ENCODE measurements at places on chromosomes 4 and X. TPM values are rescaled to one million over a fixed set of nuclear protein-coding genes. Genes with fewer than 3 reads are reported as not detected.

The PNMA6F gene
- total RNA-seq, result 0.16 TPM

The SLC49A3 gene
- 0.62 TPM for total RNA-seq

DNA sequence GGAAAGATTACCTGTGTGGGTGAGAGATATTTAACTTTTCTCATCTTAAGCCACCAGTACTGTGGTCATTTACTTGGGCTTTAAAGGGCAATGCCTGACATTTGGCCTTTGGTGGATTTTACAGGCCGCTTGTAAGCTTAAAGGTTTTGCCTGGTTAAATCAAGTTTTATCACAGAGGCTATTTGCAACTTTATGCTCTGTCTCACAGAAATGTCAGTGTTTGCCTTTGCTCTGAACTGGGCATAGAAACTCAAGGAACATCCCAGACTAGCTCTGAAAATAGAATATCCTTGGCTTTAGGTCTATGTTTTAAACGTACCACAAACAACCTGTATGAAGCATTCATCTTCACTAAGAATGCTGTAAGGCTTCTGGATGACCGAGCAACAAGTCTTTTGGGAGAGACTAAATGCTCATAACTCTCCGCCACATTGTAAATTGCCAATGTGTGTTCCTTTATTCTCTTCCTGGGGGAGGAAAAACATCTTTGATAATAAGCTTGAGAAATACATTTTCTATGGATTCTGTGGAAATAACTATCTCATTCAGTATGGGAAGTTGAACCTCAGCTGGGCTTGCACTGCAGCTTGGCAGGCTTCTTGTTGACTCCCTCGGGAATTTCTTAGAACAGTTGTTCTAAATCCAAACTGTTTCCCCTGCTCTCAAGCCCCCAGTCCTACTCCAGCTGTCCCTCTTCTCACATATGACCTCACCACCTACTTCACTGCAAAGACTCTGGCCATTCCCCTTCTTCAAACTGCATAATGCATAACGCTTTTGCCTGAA lies 105.8 kb upstream of the WDR44 start:
- DNase-seq, result no peak

The MAGEB10 gene
- total RNA-seq, result not detected

DNA sequence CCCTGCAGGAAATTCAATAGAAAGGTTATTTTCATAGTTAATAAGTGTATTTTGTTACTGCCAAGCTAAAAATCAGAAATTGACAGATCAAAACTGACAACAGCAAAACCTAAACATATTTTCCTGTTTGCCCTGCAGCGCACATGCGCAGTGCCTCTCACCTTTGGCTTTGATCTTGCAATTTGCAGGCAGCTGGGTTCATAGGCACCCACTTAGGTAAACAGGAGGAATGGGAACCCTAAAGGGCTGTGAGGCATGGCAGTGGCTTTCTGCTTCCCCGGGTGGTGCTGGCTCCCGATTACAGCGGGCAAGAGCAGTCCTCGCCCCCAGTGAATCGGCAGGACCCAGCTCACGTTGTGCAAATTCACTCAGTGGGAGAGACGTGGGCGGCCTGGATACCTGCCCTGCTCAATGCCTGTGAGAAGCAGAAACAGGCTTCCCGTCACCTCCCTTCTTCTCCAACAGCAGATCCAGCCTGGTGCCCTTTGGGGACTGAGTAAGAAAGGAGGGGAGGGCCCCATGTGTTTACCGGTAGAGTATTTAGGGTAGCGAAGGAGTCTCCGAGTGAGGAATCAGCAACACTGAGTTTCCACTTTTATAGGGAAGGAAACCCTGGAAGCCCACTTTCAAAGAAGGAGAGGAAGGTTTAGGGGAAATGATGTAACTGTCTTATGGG lies 25.7 kb downstream of the CCKAR start:
- no peak for DNase-seq

Measured in occipital lobe (tissue), 3 donors.